Naive thymus-derived CD4-positive, alpha-beta T cell (primary cell): ENCODE measurements at places on chromosomes 1 and 21. TPM values are rescaled to one million over a fixed set of nuclear protein-coding genes. Genes with fewer than 3 reads are reported as not detected.
A peak's percentile ranks its signal among the peaks of the same experiment; 100 is the strongest.

RHOU gene
- 0.31 TPM for polyA plus RNA-seq

XCL2 gene
- 0.61 TPM for polyA plus RNA-seq

ATP1A4 gene
- polyA plus RNA-seq: not detected

SPATA21 gene
- not detected for polyA plus RNA-seq

QSOX1 gene
- 11.7 TPM for polyA plus RNA-seq

CRNN gene
- polyA plus RNA-seq: not detected

PGLYRP4 gene
- polyA plus RNA-seq: not detected

LIN9 gene
- 4.8 TPM for polyA plus RNA-seq

RGS2 gene
- 14.4 TPM for polyA plus RNA-seq

OR2T29 gene
- polyA plus RNA-seq: not detected

SDHB gene
- polyA plus RNA-seq: 127 TPM

HJV gene
- not detected for polyA plus RNA-seq

DNA sequence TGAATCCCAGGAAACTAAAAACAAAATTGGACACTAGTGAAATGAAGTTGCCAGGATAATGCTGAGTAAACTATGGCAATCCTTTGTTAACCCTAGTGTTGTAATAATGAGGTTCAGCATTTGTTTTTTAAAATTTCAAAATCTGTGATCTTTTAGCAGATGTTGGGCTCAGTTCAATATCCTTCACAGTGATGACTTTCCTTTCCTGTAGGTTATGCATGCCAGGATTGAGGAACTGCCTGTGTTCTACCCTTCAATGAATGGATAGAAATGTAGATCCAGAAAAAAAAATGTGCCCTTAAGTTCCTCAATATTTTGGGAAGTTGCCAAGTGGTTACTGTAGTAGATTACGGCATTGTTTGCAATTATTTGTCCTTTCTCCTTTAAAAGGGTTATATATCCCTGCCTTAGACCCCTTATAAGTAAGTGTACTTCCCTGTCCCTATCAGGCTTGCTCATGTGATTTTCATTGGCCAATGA is 35.5 kb upstream of the IRF2BP2 start:
- H3K36me3 ChIP-seq: no peaks in the 10 kb centered on the region
- no peak overlapping the region for H3K4me3 ChIP-seq
- no peaks in the 10 kb centered on the region for H3K27me3 ChIP-seq
- H3K27ac ChIP-seq: no peak overlapping the region
- no peaks in the 10 kb centered on the region for H3K4me1 ChIP-seq

GRCh38 chr1:8791819-8792218 is 25.6 kb downstream of the RERE start:
- no peak for DNase-seq
- no peaks in the 10 kb centered on the region for H3K27me3 ChIP-seq
- H3K27ac ChIP-seq: no peak overlapping the region
- no peaks in the 10 kb centered on the region for H3K36me3 ChIP-seq
- no peaks in the 10 kb centered on the region for H3K4me1 ChIP-seq

GRCh38 chr1:44571712-44572571 is 102.3 kb downstream of the TMEM53 start:
- H3K27ac ChIP-seq: no peak overlapping the region
- H3K36me3 ChIP-seq: no peaks in the 10 kb centered on the region
- peak; percentile 37 for DNase-seq
- H3K27me3 ChIP-seq: no peaks in the 10 kb centered on the region

DNA sequence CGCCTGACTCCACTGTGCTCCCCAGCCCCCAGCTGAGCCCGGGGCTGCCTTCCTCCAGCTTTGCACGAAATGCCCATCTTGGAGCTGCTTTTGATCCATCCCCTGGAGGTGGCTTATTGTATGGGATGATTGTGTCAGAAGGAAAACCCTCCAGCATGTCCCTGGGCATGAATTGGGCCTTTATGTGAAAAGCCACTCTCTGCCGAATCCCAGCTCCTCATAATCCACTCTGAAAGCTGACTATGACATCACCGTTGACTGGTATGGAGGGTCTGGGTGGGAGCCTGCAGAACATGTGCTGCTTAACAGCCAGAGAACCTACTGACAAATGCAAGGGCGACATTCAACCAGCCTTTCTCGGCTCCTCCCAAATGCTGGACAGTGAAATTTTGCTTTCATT is 74.6 kb downstream of the NENF start:
- DNase-seq: no peak
- no peaks in the 10 kb centered on the region for H3K36me3 ChIP-seq
- H3K4me1 ChIP-seq: no peaks in the 10 kb centered on the region

GRCh38 chr1:46301808-46302640 is 1.4 kb downstream of the LRRC41 start:
- H3K27ac ChIP-seq: peak overlapping the region; percentile 98
- peaks cover 29% of the 10 kb centered on the region for H3K4me1 ChIP-seq
- peak; percentile 54 for DNase-seq
- no peaks in the 10 kb centered on the region for H3K27me3 ChIP-seq
- peak overlapping the region; percentile 83 for H3K4me3 ChIP-seq
- peaks cover 5% of the 10 kb centered on the region for H3K36me3 ChIP-seq

DNA sequence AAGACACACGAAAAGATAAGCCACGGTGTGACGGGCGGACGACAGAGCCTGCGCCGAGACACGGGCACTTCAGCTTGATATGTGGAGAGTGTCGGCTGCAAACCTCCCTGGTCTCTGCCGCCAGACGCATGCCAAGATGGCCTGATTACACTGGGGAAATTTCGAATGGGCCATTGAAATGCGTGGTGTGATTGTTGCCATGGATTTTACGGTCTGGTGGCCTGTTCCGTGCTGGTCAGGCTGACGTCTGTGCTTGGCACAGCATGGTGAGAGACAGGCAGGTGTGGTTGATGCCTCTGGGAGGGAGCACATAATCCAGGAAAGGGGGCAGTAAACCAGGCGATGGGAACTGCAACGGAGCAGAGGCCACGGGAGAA is 105.6 kb upstream of the TMPRSS2 start:
- no peaks in the 10 kb centered on the region for H3K36me3 ChIP-seq
- H3K4me3 ChIP-seq: no peak overlapping the region
- no peaks in the 10 kb centered on the region for H3K4me1 ChIP-seq
- H3K27ac ChIP-seq: no peak overlapping the region
- no peak for DNase-seq

DNA sequence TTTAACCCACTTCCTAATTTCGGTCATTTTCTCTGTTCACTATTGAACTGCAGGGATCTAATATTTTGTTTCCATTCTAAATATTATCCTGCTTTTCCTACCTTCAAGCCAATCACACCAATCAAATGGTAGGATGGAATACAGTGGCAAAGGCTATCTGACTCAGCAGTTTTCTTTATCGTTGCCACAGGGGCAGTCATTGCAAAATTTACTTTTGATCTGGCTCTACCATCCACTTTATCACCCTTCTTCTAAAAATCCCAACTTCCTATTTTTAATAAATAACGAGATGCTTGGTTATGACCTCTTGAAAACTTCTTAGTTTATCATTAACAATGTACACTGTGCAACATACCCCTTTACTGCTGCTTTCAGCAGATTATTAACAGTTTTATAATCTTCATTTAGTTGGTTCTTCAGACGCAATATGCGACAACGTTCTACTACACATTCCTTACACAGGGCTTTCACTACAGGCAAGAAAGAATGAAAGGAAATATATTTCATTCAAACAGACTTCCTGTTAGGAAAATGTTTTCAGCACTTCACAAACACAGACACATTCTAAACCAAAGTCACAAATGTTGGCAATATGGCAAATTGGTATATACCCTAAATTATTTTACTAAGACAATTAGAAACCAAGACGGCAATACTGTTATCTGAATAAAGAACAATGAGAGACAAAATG is 52.3 kb upstream of the RAP1GAP start:
- H3K4me3 ChIP-seq: no peak overlapping the region
- DNase-seq: no peak
- peaks cover 64% of the 10 kb centered on the region for H3K36me3 ChIP-seq
- no peaks in the 10 kb centered on the region for H3K27me3 ChIP-seq
- no peak overlapping the region for H3K27ac ChIP-seq

- no peaks in the 10 kb centered on the region for H3K36me3 ChIP-seq
- no peaks in the 10 kb centered on the region for H3K4me1 ChIP-seq
- H3K4me3 ChIP-seq: no peak overlapping the region
- H3K27me3 ChIP-seq: no peaks in the 10 kb centered on the region
- H3K27ac ChIP-seq: no peak overlapping the region
Observed at GRCh38 chr1:68301471-68302001, 69.2 kb upstream of the WLS start.

DNA sequence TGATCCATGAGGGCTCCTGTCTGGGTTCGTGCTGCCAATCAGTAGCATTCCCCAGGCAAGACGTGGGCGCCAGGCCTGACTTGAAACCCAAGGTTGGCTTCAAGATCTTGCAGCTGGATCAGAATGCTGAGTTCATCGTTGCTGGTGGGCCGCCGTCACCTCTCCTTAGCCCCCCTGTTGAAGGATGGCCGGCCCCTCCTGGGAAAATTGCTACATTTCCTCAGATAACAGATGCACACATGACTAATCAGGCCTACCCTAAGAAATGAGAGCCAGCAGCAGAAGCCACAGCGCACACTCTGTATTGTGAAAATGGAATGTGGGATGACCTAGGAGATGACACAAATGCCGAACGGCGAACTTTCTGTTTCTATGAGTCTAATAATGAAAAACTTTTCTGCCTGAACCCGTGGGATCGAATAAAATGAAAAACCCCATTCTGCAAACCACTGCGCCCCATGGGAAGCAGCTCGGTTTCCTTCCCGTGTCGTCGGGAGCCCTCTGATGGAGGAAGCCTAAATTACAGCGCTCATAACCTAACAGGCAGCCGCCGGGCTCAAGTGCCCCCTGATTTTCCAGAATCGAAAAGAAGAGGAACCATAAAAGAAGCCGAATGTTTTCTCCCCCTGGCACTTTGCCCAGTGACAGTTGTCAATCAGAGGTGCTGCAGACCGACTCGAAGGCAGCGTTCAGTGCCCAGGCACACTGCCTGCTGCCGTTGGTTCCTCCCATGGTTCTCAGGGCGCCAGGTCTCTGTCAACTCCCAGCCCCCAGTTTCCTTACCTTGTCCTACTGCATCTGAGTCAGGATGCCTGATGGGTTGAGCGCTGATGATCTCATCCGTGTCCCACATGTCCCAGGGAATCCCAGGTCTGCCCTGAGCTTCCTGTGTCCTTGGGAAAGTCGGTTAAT is 38.2 kb upstream of the H6PD start:
- H3K27ac ChIP-seq: no peak overlapping the region
- peak; percentile 53 for DNase-seq
- H3K27me3 ChIP-seq: peaks cover 10% of the 10 kb centered on the region
- no peaks in the 10 kb centered on the region for H3K36me3 ChIP-seq
- H3K4me1 ChIP-seq: peaks cover 3% of the 10 kb centered on the region

GRCh38 chr21:45096217-45096616 is 21.8 kb downstream of the ADARB1 start:
- no peaks in the 10 kb centered on the region for H3K4me1 ChIP-seq
- H3K4me3 ChIP-seq: no peak overlapping the region
- H3K27ac ChIP-seq: no peak overlapping the region
- H3K36me3 ChIP-seq: no peaks in the 10 kb centered on the region
- no peaks in the 10 kb centered on the region for H3K27me3 ChIP-seq

GRCh38 chr21:38830671-38831525 is 25.2 kb downstream of the ETS2 start:
- H3K4me3 ChIP-seq: no peak overlapping the region
- H3K36me3 ChIP-seq: no peaks in the 10 kb centered on the region
- H3K27ac ChIP-seq: no peak overlapping the region

DNA sequence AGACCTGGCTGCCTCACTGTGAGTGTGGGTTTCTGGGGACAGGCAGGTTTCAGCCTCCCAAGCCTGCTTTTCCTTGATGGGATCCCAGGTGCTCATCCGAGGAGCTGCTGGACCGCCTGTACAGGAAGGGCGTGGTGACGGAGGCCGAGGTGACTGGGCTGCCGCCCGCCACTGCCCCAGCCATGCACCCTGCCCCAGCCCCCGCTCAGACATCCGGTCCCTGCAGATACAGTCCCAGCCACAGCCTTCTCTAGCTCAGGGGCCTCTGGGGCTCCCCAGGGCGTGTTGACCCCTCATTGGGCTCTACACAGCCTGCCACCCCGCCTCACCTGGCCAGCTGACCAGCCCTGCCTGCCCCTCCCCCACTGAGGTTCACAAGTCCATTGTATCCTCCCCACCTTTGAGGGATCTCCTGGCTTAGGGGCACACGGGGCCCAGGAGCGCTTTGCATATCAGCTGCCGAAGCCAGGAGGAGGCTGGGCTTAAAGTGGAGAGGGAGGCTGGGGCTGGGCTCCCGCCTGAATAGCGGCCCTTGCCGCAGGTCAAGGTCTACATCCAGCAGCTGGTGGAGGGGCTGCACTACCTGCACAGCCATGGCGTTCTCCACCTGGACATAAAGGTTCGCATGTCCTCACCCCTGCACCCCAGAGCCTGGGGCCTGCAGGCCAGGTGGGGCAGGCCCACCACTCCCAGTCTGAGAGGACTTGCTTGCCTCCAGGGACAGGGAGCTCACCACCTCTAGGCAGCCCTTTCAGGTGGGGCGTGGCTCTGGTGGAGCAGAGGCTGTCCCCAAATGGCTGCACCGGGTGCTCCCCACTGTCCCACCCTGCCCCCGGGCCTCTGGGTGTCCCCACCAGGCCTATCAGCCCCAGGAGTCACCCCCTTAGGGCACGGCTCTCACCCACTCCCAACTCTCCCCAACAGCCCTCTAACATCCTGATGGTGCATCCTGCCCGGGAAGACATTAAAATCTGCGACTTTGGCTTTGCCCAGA is 38.5 kb downstream of the TRIM11 start:
- H3K27ac ChIP-seq: no peak overlapping the region
- no peaks in the 10 kb centered on the region for H3K27me3 ChIP-seq
- H3K4me1 ChIP-seq: no peaks in the 10 kb centered on the region
- no peak overlapping the region for H3K4me3 ChIP-seq
- DNase-seq: no peak

DNA sequence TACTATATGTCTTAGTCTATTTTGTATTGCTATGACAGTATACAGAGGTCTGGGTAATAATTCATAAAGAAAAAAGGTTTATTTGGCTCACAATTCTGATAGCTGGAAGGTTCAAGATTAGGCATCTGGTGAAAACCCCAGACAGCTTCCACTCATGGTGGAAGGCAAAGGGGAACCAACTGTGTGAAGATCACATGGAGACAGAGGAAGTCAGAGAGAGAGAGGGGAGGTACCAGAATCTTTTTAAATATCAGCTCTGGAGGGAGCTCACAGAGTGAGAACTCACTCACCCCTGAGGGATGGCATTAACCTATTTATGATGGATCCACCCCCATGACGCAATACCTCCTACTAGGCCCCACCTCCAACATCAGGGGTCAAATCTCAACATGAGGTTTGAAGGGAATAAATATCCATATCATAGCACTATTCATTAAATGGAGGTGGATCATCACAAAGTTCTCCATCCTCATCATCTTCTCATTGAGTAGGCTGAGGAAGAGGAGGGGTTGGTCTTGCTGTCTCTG is 290.5 kb downstream of the DSCAM start:
- no peaks in the 10 kb centered on the region for H3K4me1 ChIP-seq
- H3K36me3 ChIP-seq: no peaks in the 10 kb centered on the region
- no peak for DNase-seq
- peaks cover 4% of the 10 kb centered on the region for H3K27me3 ChIP-seq
- no peak overlapping the region for H3K4me3 ChIP-seq

DNA sequence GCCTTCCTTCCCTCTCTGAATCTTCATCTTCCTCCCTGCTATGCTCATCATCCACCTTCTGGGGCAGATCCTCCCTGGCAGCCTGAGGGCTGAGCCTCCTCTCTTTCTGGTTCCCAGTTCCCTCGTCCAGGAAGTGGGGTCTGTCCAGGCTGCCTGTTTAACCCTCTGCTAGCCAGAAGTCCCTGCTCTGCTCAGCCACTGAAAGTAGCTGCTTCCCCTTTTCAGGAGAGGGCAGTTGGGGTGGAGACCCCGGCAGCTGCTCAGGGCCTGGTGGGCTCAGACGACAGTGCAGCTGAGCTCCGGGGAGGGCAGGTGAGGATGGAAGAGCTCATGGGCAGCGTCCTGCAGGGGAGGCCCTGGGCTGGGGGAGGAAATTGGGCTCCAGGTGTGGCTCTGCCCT is 43.1 kb upstream of the ETV3 start:
- no peak for DNase-seq
- H3K27ac ChIP-seq: no peak overlapping the region
- no peaks in the 10 kb centered on the region for H3K36me3 ChIP-seq
- H3K4me3 ChIP-seq: no peak overlapping the region
- no peaks in the 10 kb centered on the region for H3K27me3 ChIP-seq
